ENCODE measurements at places on chromosomes 11 and 22. TPM values are rescaled to one million over a fixed set of nuclear protein-coding genes. Genes with fewer than 3 reads are reported as not detected.

DNA sequence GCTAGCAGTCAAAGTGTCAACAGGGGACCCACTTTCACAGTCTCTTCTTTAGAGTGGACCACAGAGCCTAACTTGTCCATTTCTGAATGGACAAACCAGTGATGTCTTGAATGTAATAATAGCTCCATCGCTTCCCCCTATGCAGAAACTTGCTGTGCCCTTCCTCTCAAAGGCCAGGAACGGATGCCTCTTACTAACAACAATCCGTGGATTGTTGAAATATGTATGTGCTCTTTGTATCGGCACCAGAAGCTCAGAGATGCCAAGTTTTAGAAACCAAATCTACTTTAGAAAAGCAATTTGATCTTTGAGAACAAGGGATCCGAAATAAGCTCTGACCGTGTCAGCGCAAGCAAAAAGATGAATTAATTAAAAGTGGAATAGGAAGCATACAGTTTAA is 259.5 kb upstream of the POU2AF2 start:
- DNase-seq = no peak

EMID1 gene
- total RNA-seq = 9.0 TPM

RIMBP3B gene
- 0.12 TPM for total RNA-seq

DNAJB7 gene
- not detected for total RNA-seq

DNA sequence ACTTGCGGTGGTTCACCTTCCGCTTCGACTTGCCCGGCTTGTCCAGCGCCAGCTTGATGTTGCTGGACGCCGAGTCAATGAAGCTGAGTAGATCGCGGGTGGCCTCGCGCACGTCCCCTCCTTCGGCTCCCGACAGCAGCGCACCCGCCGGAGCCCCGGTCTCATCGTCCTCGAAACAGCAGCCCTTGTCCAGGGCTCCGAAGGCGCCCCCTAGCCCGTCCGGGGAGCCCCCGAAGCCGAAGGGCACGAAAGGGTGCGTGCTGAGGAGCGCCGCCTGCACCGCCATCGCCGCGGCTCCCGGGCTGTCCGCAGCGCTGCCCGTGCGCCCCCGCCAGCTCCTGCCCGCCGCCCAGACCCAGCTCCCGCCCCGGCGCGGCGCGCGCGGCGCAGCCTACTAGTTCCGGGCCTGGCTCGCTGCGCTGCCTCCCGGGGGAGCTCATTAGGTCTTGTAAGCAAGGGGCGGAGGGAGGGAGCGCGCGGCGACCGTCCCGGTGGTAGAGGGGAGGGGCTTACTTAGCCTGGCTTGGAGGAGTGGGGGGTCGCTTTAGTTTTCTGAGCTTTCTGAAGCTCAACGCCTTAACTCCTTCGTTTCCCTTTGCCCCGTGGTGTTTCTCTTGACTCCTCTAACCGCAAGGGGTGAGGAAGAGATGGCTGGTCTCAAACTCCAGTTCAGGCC is at the start of gene FAM181B:
Gene FAM181B (minus strand): TSS at position 421 of the 676 bp plus-strand sequence. CDS start 135 bp downstream, at position 286.
- DNase-seq = peak; percentile 63

- DNase-seq = peak; percentile 13
Observed at GRCh38 chr11:10459029-10459970, 4.2 kb downstream of the AMPD3 start.
